T-helper 22 cell (primary cell): ENCODE measurements at places on chromosomes 2 and 18.

GRCh38 chr2:141329964-141330363 lies 800.9 kb downstream of the LRP1B start:
- no peak for DNase-seq

- no peak for DNase-seq
Measured at GRCh38 chr2:128362889-128363228, 44.2 kb upstream of the HS6ST1 start.

DNA sequence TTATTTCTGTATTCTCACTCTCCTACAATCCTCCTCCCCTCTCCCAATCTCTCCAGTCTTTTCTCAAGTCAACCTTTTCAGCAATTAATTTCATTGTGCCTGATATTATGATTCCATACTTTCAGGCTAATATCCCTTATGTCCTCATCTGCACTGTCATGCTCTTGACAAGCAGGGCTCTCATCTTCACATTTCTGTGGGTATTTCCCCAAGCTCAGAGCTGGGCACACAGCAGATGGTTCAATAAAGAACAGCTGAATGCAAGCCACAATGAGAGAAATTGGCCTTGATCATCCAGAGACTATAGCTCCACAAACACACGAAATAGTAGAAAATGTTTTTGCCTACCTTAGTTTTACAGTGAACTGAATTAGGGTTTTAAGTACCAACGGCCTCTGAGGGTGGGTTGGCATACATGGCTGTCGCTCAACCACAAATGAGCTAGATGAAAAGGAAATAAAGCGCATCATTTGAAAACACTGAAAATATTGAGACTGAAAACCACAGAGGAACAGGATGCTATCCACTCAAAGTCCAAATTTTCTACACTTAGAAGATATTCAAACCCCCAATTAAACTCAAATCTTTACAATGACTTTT lies 47.5 kb upstream of the STAT1 start:
- DNase-seq, result no peak

DNA sequence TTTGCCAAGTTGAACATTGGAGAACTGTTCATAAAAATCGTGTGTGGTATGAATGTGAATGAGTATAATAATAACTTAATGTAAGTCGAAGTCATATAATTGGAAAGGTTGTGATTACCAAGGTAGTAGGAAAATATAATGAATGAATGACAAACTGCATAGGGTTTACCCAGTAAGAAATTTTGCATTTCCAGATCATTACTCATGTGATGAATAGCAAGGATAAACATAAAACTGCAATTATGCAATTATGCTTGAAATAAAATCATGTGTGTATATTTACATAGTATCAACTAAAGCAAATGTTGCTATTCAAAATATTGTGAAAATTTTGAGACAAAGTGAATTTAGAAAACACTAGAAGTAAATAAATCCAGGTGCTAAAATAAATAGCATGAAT lies 1108.7 kb upstream of the TMEFF2 start:
- no peak for DNase-seq

GRCh38 chr2:192887337-192887736 lies 692.6 kb upstream of the TMEFF2 start:
- no peak for DNase-seq

- DNase-seq, result no peak
Measured at GRCh38 chr18:55912071-55912470, 324.1 kb upstream of the TCF4 start.

DNA sequence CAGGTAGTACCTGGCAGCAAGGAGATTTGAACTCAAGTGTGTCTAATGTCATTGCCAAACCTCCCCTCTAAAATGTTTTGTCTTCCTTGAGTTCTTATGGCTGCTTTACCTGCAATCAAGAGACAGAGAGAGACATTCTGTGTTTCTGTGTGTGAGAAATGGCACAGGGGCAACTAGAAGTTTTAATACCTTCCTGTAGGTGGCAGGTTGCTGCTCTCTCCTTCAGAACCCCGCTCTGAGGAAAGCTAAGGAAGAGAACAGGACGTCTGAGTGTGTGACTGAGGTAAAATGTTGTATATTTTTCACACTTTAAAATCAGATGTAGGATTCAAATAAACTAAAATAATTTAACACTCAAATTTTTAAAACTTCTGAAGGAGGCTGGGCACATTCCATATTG lies 19.2 kb downstream of the DTNA start:
- no peak for DNase-seq

- no peak for DNase-seq
Measured at GRCh38 chr18:77061281-77061945, 71.2 kb downstream of the MBP start.

DNA sequence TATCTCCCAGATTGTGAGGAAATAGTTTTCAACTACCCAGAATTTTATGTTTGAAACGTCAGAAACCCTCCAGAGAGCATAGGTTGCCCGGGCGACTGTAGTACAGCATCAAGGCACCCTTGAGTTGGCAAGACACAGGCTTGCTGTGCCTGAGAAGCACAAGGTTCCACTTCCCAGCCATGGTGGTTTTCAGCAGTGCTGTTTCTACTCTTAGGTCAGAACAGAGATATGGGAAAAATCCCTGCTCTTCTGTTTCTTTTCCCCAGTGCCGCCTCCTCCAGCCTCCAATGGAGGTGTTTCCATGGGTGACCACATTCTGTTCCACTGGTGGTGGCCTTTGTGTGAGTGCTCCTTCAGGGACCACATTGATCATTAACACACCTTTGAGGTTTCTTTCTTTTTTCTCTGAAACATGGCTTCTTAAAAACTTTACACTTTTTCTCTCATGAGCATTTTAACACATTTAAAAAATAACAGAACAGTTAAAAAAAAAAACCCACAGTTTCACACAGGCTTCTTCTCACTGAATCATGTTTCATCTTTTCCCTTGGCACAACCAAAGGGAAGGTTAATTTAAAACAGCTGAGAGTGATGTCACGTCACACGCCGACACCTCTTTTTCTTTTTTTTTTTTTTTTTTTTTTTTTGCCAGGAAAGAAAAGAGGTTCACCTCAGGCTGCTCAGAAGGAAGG lies 229.3 kb upstream of the HDAC4 start:
- no peak for DNase-seq

GRCh38 chr18:22839340-22839821 lies 93.7 kb upstream of the RBBP8 start:
- no peak for DNase-seq

DNA sequence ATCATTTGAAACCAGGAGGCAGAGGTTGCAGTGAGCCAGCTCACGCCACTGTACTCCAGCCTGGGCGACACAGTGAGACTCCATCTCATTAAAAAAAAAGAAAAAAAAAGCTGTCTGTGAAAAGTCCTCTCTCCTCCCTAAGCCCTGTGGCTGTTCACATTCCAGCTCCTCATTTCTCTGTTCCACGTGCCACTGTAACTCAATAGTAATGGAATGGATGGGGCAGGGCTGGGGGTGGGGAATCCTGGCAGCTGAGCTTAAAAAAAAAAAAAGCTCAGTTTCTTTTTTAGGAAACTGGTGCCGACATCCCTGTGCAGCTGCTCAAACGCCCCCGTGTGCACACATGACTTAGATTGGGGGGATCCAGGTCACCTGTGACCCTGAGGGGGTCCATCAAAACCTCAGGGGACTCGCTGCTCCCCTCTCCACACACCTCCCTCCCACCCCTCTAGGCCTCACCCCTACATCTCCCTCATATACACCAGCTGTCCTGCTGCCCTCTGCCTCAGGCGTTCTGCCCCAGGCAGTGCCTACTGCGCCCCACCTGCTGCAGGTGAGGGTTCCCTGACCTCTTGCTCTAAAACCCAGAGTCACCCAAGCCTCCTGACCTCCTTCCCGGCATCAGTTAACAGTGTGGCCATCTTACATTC lies 255.4 kb downstream of the AGAP1 start:
- no peak for DNase-seq

GRCh38 chr2:50395605-50396297 lies 636.2 kb downstream of the NRXN1 start:
- DNase-seq, result no peak

GRCh38 chr2:2879781-2880180 lies 497.8 kb downstream of the EIPR1 start:
- DNase-seq, result no peak

GRCh38 chr2:45778720-45779171 lies 127.3 kb downstream of the PRKCE start:
- DNase-seq, result peak; percentile 37

- DNase-seq, result no peak
Measured at GRCh38 chr18:10878703-10879102, 270.7 kb downstream of the PIEZO2 start.

- DNase-seq, result no peak
Measured at GRCh38 chr2:168212167-168212566, 35.2 kb downstream of the STK39 start.

DNA sequence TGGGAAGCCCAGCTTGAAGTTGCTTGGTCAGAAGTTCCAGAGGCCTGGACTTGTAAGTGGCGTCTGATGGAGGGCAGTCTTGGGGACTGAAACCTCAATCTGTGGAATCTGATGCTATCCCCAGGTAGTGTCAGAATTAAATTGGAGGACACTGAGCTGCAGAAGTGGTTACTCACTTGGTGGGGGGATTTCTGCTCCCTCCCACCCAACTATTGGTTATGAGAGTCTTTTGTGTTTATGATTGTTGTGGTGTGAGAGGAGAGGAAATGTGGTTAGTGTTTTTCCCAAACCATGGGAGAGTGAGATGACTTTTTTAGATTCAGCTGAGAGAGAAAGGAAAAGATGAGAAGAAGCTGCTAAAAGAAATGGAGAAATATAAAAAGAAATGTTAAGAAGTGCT lies 12.8 kb downstream of the ZBTB14 start:
- DNase-seq, result no peak

DNA sequence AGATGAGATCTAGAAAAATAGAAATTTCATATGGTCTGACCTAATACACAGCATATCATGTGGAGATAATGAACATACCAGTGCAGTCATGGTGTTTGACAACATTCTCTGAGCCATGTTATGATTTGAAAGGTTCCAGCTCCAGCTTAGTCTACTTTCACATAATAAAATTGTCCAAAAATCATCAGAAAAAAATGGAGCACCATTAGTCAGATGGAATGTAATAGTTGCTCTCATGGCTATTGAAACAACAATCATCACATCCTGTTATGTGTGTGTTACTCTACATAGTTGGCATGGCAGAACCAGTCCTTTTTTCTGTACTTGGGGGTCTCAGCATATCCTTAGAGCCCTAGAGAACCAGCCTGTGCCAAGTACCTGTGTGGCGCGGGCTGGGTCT lies 678.9 kb upstream of the FANCL start:
- DNase-seq, result no peak

DNA sequence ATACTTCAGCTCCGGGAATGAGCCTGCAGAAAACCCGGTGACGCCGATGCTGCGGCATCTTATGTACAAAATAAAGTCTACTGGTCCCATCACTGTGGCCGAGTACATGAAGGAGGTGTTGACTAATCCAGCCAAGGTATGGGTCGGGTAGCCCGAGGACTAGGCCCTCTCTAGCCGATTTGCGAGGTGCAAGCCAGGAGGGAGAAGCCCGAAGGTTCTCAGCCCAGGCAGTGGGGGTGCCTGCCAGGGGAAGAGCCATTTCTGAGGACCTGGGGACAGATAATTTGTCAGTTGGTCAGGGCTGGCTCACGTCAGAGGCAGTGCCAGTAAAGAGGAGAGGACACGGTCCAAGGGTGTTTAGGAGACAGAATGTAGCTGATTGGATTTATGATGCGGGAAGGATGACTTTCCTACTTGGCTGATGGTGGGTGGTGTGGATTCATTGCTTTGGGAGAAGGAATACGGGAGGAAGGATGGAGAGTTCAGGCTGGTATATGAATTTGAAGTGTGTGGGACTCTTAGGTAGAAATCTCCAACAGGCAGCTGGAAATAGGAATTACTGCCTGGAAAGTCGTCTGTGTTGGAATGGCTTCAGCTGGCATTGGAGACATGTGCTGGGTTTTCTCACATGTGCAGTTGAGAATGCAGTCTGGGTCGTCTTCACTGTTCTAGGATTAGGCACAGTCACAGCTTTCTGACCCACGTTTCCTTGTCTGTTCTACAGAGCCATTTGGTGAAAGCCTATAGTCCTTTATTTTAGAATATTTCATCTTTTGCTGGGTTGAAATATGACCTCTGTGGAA lies 874 bp downstream of the NDUFAF7 start:
- DNase-seq, result no peak

DNA sequence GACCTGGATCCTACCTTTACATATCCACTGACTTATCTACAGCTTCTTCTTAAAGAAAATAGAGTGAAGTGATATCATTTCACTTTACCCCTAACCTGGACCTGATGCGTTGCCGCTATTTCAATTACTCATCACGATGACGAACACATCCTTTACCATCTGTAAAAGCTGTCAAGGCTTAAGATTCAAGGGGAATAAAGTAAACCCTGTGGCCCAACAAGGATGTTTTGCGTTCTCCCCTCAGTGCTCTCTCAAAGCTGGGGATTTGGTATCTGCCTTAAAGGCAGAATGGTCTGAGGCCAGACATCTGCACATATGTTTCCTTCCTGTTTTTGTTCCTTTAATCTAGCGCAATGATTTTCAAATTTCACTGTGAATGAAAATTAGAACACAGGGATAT lies 100.1 kb upstream of the KLF7 start:
- no peak for DNase-seq

DNA sequence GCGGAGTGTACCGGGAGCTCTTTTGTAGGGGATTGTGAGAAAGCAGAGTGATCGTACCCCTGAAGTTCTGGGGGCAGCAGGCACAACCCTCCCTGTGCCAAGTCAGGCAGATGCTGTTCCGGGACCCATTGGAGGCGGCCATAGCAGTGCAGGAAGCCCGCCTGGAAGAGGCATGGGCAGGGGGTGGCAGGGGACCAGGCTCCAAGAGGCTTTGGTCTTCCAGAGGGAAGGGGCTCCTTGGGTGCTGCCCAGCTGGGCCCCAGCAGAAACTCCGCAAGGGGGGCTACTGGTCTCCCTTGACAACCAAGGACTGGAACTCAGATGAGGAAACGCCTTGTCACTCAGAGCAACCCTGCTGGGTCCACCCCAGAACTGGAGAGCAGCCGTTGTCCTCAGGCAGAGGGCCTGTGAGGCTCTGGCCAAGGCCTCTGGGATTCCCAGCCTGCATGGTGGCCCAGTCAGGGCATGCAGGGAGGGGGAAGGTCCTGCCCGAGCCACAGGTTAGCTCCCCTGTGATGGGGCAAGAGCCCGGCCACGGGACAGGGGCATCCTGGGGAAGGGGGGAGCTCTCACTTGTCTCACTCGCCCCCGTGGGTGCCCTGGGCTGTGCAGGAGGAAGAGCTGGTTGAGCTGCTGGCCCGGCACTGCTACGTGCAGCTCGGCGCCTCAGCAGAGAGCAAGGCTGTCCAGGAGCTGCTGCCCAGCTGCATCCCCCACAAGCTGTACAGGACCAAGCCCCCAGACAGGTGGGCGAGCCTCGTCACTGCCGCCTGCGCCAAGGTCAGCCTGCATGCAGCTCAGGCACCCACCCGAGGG lies 21.0 kb upstream of the GPR17 start:
- no peak for DNase-seq

GRCh38 chr2:7860693-7861092 lies 821.2 kb upstream of the ID2 start:
- no peak for DNase-seq

- DNase-seq, result no peak
Measured at GRCh38 chr18:79047556-79048244, 21.5 kb upstream of the ATP9B start.

DNA sequence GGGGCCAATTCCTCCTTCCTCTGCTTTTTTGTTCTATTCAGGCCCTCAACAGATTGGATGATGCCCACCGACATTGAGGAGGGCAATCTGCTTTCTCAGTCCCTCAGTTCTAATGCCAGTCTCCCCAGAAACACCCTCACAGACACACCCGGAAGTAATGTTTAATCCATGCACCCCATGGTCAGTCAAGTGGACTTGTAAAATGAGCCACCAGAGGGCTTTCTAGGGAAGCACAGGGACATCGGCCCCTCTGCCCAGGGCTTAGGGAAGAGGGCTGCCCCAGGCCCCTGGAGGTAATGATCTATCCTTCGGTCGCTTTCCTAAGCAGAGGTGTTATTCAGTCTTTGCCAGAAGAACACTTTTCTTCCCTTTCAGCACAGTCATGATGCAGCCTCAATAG lies 107.4 kb downstream of the PDCL3 start:
- DNase-seq, result no peak
